ENCODE measurements at places on chromosomes 11 and 22.
A peak's percentile ranks its signal among the peaks of the same experiment; 100 is the strongest.

- peak; percentile 59 for DNase-seq
These were observed at the start of gene CEND1 for GRCh38 chr11:789943-790342. TSS of gene CEND1 (minus strand) at chr11:790090. CDS start at chr11:788576, 1,514 bp downstream.

GRCh38 chr11:19880088-19880345 lies 167.4 kb downstream of the NAV2 start:
- DNase-seq = no peak

DNA sequence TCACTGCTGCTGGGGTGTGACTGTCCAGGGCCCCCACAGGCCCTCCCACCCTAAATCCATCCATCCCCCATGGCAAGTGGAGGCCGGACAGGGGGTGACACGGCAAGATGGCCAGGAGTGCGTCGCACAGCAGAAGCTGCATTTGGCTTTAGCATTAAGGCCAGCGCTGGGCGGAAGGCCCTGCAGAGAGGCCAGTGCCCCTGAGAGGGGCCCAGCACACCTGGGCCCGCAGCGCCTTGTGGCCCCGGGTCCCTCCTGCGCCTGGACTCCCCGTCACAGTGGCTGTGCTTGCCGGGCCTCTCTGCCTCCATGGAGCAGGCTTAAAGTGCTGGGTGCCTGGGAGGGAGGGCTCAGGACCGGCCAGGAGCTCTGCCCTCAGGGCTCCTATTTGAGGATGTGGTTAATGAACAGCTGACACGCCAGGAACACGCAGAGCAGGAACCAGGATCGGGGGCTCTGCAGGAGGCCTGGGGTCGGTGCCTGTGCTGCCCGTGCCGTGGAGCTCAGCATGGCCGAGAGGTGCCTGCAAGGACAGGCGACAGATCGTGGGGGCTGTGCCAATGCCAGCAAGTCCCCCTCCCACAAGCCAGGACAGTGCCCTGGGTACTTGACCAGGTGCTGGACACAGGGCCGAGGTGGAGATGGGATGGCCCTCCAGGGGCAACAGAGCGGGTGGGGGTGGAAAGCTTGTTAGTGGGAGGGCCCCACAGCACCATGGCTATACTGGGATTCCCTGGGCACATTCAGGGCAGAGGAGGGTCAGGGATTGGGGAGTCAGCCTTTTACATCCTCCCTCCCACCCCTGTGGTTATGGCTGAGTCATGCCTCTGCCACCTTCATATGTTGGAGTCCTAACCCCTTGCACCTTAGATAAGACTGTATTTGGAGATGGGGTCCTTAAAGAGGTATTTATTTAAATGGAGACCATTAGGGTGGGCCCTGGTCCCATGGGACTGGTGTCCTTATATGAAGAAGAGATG lies 30.9 kb upstream of the CARS1 start:
- no peak for DNase-seq

GRCh38 chr22:47446331-47446730 lies 683.9 kb downstream of the TBC1D22A start:
- no peak for DNase-seq

GRCh38 chr22:46125816-46126765 lies 24.2 kb upstream of the PPARA start:
- no peak for DNase-seq

- DNase-seq = no peak
These were observed at the start of gene MUC2 for GRCh38 chr11:1074244-1075221. TSS of gene MUC2 (plus strand) at chr11:1074874.

GRCh38 chr11:131656179-131656838 lies 285.9 kb downstream of the NTM start:
- no peak for DNase-seq

GRCh38 chr11:73838443-73839122 lies 38.1 kb downstream of the COA4 start:
- DNase-seq = no peak

GRCh38 chr11:36499315-36499714 lies 10.8 kb downstream of the TRAF6 start:
- DNase-seq = no peak

DNA sequence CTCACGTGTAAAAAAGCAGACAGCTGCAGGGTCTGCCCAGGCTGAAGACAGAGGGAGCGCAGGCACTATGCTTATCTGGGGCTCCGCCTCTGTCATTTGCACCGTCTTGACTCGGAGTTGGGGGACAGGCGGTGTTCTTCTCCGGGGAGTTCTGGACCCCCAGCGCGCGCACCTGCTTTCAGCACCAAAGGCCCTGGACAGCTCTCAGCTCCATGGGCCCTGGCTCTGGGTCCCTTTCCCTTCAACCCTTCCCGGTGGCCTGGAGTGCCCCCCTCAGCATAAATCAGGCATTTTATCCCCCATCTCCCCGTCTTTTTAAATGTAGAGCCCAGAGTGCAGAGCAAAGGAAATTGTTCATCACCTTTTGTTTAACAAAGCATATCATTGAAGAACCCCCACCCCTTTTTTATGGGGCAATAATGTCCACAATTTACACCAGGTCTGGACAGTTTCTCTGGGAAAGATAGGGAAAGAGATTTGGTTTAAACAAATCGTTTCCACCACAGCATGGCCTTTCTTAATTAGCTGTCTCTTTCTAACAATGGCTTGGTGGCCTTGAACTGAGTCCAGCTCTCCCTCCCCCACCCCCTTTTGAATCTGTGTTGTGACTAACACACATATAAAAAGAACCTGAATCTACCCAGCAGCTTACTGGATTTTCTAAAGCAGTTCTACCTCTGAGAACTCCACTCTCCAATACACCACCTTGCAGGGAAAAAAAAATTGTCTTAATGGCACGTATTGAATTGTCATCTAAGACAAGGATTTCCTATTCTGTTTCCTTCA lies 1.7 kb downstream of the SEZ6L start:
- no peak for DNase-seq

- DNase-seq = no peak
These were observed 120.9 kb downstream of the MN1 start for GRCh38 chr22:27680636-27681035.

DNA sequence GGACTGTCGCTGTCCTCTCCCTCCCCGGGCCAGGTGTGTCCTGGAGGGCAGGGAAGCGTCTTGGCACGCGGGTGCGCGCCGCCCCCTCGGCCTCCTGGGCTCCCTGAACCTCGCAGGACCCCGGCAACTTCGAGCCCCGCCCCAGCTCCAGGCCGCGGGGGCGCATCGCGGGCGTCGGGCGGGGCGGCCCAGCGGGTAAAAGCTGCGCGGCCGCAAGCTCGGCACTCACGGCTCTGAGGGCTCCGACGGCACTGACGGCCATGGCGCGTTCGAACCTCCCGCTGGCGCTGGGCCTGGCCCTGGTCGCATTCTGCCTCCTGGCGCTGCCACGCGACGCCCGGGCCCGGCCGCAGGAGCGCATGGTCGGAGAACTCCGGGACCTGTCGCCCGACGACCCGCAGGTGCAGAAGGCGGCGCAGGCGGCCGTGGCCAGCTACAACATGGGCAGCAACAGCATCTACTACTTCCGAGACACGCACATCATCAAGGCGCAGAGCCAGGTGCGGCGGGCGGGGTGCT lies at the start of gene CST6:
Gene CST6, plus strand, starts transcription at position 224 of the 519 bp plus-strand sequence. Its CDS starts 37 bp downstream, at position 261.
- no peak for DNase-seq

GRCh38 chr11:31870609-31871309 lies 59.6 kb upstream of the PAX6 start:
- DNase-seq = peak; percentile 56

DNA sequence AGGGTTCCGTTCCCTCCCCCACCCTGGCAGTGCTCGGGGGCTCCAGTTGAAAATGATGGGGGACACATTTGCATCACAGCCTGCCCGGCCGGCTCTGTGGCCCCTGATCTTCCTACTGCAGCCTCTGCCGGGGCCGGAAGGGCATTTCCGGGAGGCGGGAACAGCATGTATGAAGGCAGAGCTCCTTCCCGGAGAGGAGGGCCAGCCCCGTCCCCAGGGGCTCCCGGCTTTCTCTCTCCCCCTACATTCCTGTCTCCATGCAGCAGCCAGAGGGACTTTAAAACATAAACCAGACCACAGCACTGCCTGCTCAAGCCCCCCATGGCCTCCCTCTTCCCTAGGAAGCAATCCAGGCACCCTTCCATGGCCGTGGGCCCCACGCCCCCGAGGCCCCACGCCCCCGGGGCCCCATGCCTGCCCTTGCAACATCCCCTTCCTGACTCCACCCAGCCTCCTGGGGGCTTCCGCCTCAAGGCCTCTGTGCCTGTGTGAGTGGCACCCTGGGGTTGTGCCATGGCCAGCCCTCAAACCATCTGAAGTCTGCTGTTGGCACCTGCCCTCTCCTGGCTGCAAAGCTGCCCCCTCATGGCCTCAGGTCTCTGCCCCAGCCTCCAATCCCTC lies 73.1 kb downstream of the CDKN1C start:
- peak; percentile 87 for DNase-seq

- DNase-seq = peak; percentile 84
These were observed 243.4 kb upstream of the DDI1 start for GRCh38 chr11:103792981-103793468.

GRCh38 chr22:44369293-44369661 lies 56.5 kb upstream of the SHISAL1 start:
- DNase-seq = no peak

- DNase-seq = no peak
These were observed 27.9 kb upstream of the KRTAP5-7 start for GRCh38 chr11:71499125-71499524.

- no peak for DNase-seq
These were observed 492.7 kb downstream of the BRD1 start for GRCh38 chr22:49334976-49335375.

DNA sequence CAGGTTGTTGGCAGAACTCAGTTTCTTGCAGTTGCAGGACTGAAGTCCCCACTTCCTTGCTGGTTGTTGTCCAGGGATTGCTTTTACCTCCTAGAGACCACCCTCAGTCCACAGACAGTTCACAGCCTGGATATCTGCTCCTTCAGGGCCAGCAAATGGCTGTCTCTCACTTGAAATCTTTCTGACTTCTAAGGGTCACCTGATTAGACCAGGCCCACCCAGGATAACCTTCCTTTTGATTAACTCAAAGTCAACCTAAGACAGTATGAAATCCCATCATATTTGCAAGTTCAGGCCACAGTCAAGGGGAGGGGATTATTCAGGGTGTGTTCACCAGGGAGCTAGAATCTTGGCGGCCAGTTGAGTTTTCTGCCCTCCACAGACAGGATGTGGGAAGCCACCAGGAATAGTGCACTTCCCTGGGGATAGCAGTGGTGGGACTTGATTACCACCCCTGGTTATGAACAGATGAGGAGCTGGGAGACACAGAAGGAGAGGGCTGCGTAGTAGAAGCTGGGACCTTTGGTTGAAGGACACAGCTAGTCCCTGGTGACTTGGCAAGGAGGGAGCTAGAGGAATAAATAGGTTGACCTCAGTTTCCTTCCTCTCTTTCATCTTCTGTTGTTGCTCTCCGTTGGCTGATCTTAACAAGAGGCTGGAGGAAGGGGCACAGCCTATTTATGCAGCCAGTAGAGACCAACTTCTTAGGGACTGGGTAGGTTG lies 33.4 kb downstream of the MIAT start:
- no peak for DNase-seq
